ENCODE measurements at places on chromosomes 12 and 14.

DNA sequence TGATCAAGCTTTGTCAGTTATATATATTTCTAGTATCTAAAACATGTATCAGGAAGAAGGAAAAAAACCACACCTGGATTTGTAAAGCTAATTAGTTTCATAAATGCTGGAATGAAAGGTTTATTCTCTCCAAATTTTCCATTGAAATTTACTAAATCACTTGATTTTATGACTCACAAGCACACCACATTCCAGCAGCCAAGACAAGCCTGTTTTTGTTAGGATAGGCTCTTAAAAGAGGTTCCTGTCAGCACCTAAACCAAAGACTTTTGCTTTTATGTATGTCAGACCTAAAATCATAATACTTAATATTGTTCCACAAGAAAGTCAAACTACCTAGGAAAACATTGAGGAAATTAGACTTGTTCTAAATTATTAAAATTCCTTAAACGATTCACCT, 85.3 kb upstream of the PAWR start:
- DNase-seq, result no peak

DNA sequence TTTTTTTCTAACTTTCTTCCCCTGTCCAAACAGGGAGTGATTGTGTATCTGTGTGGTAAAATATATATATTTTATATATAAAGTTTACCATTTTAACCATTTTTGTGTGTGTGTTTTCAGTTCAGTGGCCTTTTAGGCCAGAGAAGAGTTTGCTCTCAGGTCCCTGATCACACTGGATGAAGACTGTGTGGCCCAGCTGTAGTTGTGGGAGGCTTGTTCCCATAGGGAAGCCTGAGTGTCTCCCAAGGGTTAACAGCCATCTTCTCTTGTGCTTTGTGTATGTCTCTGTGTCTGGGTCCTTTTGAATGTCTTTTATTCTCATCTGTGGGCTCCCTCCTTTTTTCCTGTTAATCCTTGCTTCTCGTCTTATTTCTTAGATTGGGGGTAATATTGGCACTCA, 23.4 kb downstream of the CGRRF1 start:
- no peak for DNase-seq

DNA sequence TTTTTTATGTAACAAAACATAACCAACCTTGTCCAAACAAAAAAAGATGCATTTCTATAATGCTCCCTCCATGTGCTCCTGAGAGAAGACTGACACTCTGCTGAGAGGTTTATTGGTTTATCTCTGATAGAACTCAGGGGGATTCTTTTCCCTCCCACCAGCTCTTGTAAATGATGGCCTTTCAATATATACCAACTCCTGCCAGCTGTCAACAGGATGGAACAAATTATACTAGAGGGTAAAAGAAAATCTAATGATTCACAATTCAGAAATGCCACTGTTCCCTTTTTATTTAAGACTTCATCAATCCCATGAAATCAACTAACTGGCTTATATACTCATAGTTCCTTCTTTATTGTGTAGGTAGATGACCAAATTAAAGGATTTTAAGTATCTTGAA, 25.4 kb downstream of the PSMC1 start:
- no peak for DNase-seq

GRCh38 chr12:117674313-117674712, 294.5 kb downstream of the KSR2 start:
- DNase-seq, result no peak

GRCh38 chr14:88910386-88910785, 85.9 kb downstream of the TTC8 start:
- DNase-seq, result no peak

- DNase-seq, result no peak
Measured at GRCh38 chr12:42407306-42407705, 81.3 kb downstream of the PPHLN1 start.

- no peak for DNase-seq
Measured at GRCh38 chr14:79613625-79614024, 597.7 kb downstream of the DIO2 start.

GRCh38 chr12:45469902-45470301, 254.0 kb downstream of the ANO6 start:
- DNase-seq, result no peak

- no peak for DNase-seq
Measured at GRCh38 chr14:89451229-89451628, 34.2 kb upstream of the FOXN3 start.

GRCh38 chr12:130396667-130397066, 59.0 kb downstream of the PIWIL1 start:
- DNase-seq, result no peak

DNA sequence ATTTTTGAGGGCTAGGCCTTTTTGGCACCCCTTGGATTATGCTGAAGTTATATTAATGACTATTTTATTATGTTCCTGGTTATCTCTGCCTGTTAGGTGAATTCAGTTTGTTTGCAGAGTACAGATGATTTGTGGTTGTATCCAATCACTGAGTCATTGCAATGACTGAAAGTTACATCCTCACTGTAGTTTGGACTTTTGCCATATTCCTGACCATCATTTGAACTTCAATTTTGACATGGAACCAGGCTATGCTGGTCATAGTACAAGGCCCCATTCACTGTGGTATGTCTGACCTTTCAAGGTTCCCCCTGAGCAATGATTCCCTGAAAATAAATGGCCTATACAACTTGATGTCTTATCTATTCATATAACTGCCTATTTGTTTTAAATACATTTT, 621.0 kb downstream of the CCER1 start:
- no peak for DNase-seq

- no peak for DNase-seq
Measured at GRCh38 chr12:98793121-98793520, 148.0 kb downstream of the APAF1 start.

DNA sequence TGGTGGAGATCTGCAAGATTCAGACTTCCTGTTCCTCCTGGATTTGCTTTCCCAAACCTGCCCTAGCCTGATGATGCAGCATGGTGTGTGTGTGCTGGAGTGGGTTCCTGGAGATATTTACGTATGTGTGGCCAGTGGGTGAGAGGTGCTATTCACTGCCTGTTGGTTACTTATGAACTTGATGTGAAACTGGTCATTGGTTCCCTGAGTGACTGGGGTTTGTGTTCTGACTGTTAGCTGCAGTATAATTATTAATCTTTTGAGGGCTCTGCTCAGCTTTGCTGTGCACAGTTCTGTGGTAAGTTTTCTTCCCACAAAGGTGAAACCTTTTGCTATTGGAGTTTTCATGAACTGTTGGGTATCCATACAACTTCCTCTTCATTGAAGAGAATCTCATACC, 541.8 kb upstream of the FBXO33 start:
- DNase-seq, result peak; percentile 9

- no peak for DNase-seq
Measured at GRCh38 chr12:132593521-132593920, 16.9 kb downstream of the LRCOL1 start.

- peak; percentile 74 for DNase-seq
Measured at GRCh38 chr14:102900631-102901571, 21.6 kb upstream of the AMN start.

GRCh38 chr12:92046557-92047392, 98.9 kb downstream of the BTG1 start:
- no peak for DNase-seq

DNA sequence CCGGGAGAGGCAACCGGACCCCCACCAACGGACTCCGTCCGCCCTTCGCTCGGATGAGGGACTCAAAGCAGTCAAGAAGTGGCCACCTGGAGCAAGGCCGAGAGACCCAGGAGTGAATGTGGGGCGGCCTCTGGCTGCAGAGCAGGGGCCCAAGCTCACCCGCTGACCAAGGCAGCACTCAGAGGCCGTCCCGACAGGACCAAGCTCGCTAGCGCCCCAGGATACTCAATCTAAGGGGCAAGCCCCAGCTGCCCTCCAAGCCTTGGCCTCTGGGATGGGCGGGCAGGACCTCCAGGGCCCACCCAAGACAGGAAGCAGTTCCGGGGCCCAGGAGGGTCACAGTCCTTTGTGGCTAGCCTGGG, 936 bp downstream of the AKT1 start:
- peak; percentile 52 for DNase-seq
